ENCODE measurements at places on chromosomes 5 and 9. TPM values are rescaled to one million over a fixed set of nuclear protein-coding genes. Genes with fewer than 3 reads are reported as not detected.

- no peak for DNase-seq
Observed at GRCh38 chr5:35898952-35899660, 39.3 kb downstream of the CAPSL start.

RMRP gene
- total RNA-seq: 8,626 TPM

DNA sequence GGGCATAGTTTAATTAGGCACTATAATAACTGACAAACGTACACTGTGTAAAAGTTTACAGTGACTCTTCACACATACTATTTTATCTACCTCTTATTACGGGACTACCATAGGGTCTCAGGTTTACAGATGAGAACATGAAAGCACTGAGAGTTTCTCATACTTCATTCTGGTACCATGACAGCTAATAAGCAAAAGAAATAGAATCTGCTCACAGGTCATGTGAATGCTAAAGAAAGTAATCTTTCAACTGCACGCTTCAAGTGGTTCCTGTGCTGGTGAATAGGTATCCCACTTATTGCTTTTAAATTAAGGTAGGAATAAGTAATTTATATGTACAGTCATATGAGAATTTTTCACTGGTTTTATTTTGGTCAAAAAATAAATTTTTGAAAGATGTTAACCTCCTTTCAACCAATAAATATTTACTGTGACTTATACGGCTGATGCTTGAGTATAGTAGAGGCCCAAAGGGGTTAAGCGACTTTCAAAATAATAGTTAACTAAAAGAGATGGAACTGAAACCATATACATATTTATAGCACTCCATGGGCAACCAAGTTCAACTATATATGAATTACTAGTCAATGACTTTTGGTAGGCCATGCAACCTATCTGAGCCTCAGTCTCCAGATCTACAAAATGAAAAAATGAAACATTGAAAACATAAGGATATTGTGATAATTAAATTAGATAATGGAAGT lies 8.1 kb downstream of the CDKN2A start:
- DNase-seq: no peak

ZMYND19 gene
- total RNA-seq: 50.3 TPM

GRCh38 chr9:109253637-109254284 lies 67.1 kb downstream of the EPB41L4B start:
- no peak for DNase-seq

GRCh38 chr5:11443831-11444230 lies 460.4 kb downstream of the CTNND2 start:
- DNase-seq: no peak

GRCh38 chr5:108481355-108481931 lies 99.5 kb upstream of the FBXL17 start:
- peak; percentile 76 for DNase-seq

SAXO1 gene
- not detected for total RNA-seq

DNA sequence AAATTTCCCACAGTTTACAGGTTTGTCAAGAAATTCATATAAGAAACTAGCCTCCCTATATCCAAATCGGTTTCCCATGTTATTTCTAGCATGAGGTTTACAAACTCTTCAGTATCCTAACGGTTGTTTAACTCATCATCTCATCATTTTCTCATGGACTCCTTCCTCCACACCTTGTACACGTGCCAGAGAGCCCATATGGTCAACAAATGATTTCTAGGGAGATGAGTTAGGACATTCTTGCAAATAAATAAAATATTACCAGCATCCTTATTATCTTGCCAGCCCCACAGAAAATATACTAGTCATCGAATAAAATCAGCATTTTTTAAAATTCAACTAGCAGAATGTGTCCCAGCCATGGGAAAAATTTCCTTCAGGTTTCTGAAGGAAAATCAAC lies 285.2 kb downstream of the EBF1 start:
- DNase-seq: no peak

DNA sequence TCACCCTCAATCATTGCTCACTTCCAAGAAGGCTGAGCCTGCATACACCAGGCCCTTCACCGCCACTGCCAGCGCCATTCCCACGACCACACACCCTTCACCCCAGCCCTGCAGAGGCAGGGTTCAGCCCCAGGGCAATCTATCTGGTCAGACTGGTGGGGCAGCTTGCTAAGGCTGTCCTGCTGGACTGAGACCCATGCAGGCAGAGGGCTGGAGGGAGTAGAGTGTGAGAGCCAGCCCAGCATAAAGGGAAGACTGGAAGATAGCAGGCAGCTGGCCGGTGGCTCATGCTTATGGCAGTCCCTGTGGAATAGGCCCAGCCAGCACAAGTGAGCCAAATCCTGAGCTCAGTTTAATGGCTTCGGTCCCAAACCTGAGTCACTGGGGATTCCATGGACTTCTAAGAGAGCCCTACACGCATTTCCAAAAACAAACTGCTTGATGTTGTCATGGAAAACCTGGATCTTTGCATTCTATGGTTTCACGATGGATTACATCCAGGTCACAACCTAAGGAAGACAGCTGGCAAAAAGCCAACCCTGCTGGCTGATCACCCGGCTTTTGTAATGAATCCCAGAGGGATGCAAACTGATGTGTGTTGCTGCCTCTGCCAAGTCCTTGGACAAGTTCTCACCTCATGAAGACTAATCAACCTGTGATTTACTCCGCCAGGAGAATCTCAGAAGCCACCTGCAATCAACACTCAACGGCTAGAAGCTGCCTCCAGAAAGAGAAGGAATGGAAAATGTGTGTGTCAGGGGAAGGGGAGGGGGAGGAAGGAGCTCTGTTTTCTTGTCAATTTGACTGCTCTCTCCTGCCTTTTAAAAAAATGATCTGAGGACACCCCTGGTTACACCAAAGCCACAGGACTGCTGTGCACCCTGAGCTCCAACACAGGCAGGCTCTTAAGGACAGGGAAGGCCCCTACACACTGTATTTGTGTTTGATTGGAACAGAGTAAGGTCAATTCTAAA lies 143.6 kb downstream of the LHFPL2 start:
- DNase-seq: no peak

- peak; percentile 76 for DNase-seq
Observed at GRCh38 chr9:75185585-75186170, 97.4 kb downstream of the OSTF1 start.

GRCh38 chr9:128192601-128193371 lies 1.4 kb upstream of the CIZ1 start:
- peak; percentile 79 for DNase-seq

- no peak for DNase-seq
Observed at GRCh38 chr5:40649463-40650030, 30.2 kb upstream of the PTGER4 start.

DNA sequence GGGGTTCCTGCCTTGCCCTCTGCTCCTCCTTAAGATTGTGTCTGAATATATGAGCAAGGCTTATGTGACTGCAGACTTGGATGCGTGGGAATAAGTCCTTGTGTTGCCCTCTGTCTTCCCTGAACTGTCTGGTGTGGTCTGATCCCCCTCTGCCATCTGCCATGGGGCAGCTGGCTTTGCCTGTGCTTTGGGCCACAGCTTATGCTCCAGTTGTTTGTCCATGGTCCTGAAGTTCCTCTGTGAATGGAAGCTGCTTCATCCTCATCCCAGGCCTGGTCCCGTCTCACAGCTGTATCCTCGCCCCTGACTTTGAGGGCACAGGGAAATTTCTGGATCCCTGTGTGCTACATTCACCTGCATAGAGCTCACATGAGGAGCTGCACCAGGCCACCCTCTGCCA lies 14.7 kb downstream of the IL31RA start:
- peak; percentile 5 for DNase-seq

- no peak for DNase-seq
Observed at GRCh38 chr5:153816870-153817269, 221.8 kb downstream of the FAM114A2 start.

G3BP1 gene
- 345 TPM for total RNA-seq
